ENCODE measurements at places on chromosomes 5 and 9.

GRCh38 chr5:134073404-134073803 lies 41.1 kb upstream of the TCF7 start:
- no peak for DNase-seq

- no peak for DNase-seq
Observed at GRCh38 chr9:129816501-129817435, 7.2 kb downstream of the TOR1A start.

DNA sequence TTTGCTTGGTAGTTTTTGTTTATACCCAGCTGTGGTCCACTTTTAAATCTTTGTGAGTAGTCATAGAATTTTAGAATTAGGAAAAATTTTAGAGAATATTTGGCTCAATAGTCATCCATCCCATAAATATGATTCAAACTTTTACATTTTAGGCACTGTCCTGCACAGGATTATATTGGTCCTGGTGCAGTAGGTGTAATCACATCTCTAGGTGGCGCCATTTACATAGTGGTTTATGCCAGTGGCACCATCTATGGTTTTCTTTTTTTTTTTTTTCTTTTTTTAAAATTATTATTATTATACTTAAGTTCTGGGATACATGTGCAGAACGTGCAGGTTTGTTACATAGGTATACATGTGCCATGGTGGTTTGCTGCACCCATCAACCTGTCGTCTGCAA lies 260.7 kb upstream of the KCNN2 start:
- DNase-seq = no peak

- no peak for DNase-seq
Observed at GRCh38 chr5:74623006-74623611, 17.4 kb downstream of the ENC1 start.

- no peak for DNase-seq
Observed at GRCh38 chr9:76629205-76629990, 134.8 kb upstream of the PCA3 start.

DNA sequence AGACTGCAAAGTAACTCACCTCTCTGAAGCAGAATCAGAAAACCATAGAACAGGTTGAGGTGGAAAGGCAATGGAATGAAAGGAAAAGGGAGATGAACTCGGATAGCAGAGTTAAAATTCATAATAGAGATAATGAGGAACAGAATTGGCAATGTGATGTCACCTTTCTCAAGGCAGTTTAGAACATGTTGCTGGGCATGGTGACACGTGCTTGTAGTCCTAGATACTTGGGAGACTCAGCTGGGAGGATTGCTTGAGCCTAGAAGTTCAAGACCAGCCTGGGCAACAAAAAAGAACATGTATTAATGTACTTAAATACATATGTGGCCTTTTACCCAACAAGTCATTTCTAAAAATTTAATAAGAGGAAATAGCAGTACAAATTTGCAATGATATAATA lies 81.6 kb upstream of the MIER3 start:
- no peak for DNase-seq

GRCh38 chr9:4381744-4382143 lies 81.9 kb upstream of the GLIS3 start:
- DNase-seq = no peak

DNA sequence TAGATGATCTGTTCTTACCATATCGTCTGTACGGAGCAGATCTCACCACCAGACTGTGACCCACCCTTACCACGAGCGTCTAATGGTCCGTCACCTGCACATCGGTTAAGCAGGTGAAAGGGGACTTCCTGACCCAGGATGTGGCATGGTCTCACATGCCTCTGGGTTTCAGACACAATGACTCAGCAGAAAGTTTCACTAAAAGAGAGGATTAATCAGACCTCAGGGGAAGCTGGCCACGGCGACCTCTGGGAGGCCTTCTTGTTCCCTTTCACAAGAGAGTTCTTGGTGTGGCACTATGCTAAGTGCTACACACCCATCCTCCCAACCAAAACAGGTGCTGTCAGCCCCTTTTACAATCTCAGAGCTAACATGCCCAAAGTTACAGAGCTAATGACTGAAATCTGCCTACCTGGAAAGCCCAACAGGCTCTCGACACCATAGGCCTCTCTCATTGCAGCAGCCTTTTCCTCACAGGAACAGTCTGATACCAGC lies 41.6 kb downstream of the ADAMTS12 start:
- no peak for DNase-seq

DNA sequence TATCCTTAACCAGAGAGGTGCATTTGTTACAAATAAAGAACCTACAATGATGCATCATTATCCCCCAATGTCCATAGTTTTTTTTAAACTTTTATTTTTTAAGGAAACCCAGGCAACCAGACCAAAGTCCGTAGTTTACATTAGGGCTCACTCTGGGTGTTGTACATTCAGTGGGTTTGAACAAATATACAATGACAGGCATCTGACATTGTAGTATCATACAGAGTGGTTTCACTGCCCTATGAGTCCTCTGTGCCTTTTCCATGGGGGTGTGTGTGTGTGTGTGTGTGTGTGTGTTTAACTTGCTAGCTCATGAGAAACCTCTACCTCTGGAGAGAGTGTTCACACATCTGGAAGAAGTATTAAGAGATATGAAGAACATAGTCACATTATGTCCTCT lies 141.5 kb downstream of the KDM4C start:
- DNase-seq = no peak

DNA sequence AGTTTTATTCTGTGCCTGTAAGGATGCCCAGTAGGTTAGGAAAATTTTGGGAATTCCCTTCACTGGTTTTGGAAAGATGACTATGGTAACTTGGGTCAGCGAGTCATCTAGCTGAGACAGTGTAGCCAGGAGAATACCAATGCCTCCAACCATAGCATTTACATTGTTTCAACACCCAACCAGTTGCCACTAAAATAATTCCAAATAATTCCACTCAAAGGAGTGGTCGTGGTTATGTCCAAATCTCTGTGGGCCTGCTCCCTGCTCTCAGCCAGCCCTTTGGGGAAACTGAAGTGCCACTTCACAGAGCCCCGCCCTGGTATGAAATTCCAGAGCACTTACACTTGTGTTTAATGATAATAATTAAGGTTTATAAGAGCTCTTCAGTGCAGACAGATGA lies 310.5 kb downstream of the PLK2 start:
- no peak for DNase-seq

DNA sequence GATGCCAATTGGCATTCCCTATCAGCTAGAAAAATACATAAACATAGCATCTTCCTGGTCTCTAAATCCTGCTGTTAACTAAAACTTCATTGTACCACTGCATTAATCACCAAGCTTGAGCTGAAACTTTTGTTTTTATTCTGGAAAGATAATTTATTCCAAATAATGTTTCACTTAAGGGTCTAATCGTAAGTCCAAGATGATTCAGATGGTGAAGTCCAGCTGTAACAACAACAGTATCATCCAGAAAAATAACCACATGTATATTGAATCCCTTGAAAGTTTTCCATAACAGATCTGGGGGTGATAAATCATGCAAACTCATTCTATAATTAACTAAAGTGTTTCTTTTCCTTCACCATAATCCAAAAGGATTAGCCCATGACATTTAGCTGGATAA lies 23.9 kb downstream of the RORB start:
- no peak for DNase-seq

DNA sequence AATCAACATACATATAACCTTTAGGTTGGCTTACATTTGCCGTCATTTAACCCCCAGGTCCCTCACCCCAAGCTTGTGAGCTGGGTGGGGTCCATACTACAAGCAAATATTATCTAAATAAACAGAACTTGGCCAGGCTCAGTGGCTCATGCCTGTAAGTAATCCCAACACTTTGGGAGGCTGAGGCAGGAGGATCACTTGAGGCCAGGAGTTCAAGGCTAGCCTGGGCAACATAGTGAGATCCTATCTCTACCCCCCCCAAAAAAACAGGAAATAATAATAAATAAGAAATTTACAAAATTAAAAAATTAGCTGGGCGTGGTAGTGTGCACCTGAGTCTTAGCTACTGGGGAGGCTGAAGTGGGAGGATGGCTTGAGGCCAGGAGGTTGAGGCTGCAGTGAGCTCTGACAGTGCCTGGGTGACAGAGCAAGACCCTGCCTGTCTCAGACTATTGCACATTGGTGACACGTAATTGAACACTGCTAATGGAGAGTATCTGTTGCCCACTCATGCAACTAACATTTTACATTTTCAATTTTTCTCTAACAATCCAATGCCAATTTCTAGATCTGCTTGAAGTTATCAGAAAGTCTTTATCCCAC lies 18.9 kb downstream of the FNBP1 start:
- no peak for DNase-seq

GRCh38 chr5:179378441-179379271 lies 33.4 kb upstream of the ADAMTS2 start:
- no peak for DNase-seq

DNA sequence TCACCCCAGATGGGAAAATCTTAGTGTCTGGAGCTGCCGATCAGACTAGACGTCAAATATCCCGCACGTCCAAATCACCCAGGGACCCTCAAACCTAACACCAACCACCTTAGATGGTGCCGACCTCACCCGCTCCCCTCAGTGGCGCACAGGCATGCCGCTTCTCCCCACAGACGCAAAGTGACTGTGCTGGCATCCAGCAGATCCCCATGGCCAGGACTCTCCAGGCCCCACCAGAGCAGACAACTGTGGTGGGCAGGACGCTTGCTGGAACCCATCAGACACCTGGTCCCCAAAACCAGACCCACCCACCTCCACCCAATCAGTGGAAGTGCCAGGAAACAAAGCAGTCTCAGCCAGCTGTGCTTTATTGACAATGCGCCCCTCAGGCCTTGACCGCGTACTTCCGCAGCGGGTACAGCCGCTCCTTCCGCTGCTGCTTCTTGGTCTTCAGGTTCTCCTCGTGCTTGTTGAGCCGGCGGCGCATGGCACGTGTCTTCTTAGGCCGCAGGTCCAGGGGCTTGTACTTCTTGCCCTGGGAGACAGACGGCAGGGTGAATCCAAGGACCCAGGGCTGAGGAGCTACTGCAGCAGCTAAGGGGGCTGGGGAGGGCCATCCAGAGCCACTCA lies 4.1 kb downstream of the RPL35 start:
- no peak for DNase-seq

DNA sequence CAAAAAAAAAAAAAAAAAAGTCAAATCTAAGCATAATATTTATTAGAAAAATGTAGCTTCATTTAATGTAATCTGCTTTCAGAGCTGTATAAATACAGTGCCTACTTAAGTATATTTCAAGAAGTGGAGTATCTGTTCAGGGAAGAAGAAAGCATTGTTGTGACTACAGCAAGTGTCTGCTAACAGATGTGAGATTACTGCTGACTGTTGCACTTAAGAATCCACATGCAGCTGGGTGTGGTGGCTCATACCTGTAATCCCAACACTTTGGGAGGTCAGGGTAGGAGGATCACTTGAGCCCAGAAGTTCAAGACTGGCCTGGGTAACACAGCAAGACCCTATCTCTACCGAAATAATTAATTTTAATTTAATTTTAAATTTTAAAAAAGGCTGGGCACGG lies 19.0 kb downstream of the KDM3B start:
- no peak for DNase-seq

GRCh38 chr5:76069061-76069735 lies 14.0 kb upstream of the SV2C start:
- no peak for DNase-seq

GRCh38 chr5:161545344-161546094 lies 1.0 kb downstream of the GABRB2 start:
- DNase-seq = no peak

DNA sequence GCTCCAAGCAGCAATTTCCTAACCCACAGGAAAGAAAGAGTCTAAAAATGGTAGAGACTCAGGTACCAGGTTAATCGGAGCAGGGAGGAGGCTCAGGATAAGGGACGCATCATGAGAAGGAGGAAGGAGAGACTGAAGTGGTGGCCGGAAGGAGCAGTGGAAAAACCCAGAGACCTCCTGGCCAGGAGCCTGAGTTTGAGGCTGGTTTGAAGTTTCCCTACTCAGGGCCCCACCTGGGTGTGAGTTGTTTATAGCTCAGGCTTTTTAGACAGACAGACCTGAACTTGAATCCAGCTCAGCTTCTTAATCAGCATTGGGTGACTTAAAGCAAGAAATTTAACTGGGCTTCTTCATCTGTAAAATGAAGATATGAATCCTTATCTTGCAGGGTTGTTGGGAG lies 11.9 kb upstream of the AQP7 start:
- no peak for DNase-seq

DNA sequence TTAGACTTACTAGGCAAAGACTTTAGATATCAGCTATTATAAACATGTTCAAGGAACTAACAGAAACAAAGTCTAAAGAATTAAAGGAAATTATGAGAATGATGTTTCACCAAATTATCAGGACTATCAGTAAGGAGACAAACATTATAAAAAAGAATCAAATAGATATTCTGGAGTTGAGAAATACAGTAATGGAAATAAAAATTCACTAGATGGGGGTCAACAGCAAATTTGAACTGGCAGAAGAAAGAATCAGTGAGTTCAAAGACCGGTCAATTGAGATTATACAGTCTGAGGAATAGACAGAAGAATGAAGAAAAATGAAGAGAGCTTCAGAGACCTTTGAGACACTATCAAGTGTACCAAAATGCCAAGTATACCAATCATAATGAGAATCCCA lies 9.6 kb upstream of the IL13 start:
- no peak for DNase-seq

DNA sequence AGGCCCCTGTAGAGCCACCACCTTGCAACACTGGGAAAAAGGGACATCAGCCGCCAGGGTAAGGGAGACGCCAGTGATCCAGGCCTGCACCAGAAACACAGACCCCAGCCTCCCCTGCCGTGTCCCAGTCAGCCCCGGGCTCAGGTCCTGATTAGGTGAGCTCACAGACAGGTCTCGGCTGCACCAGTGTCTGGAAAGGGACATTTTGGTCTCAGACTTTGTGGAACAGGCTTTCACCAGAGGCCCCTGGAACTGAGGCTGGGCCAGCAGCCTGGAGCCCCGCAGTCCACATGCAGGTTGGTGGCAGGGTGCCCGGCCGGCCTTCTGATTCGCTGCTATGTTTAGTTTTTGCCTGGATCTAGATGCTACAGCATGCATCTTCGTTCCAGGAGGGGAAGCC lies 369.0 kb upstream of the IRX4 start:
- no peak for DNase-seq

DNA sequence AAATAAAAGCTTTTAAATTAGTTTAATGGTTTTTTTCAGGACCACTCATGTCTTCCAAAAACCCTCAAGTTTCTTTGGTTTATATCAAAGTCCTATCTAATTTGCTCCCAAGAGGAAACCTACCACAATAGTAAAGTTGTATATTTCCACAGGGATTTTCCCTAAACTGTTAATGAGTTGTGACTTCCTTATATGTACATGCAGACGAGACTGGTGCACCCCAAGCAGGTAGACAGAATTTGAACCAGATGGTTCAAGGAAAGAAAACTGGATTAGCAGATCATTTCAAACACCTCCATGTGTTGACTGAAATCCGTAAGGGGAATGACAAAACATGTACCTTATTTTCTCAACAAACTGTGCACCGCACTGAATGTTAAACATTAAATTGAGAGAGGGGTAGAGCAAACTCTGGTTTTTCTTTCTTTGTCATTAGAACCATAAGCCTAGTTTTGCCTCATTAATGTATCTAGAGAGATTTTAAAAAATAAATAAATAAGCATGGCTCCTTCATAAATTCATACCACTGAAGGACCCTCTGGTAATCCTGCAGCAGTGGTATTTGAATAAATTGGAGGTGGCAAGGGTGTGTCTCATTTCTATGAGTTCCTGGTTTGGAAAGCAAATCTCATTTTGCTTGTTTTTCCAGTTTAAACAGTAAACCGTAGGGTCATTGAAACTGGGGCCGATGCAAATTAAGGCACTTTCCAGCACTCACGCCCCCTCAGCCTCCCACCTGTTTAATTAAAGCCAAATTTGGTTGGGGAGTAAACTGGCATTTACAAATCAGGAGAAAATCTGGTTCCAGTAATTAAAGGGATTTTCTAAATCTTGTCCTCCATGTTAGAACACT lies 51.1 kb downstream of the ENC1 start:
- no peak for DNase-seq

- DNase-seq = no peak
Observed at GRCh38 chr5:169695025-169695625, 58.0 kb downstream of the DOCK2 start.
